Endothelial cell of umbilical vein (primary cell): ENCODE measurements at places on chromosomes 1 and 21. TPM values are rescaled to one million over a fixed set of nuclear protein-coding genes. Genes with fewer than 3 reads are reported as not detected.

The CD52 gene
- not detected in 2 replicates for total RNA-seq

The PLA2G2C gene
- total RNA-seq, result not detected in 2 replicates

DNA sequence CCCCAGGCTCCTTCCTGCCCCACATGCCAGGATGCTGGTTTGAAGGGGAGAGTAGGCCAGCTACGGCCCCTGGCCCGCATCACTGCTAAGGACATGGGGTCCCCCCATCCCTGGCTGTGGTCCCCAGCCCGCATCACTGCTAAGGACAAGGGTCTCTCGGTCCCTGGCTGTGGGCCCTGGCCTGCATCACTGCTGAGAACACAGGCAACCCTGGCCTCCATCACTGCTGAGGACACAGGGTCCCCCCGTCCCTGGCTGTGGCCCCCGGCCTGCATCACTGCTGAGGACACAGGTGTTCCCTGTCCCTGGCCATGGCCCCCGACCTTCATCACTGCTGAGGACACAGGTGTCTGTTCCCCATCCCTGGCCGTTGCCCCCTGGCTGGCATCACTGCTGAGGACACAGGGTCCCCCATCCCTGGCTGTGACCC is 448 bp upstream of the OBSCN start:
- no peak for DNase-seq

GRCh38 chr21:45152265-45152746 is 77.9 kb downstream of the ADARB1 start:
- DNase-seq, result no peak
